Left ventricle myocardium inferior (tissue), 1 donor: ENCODE measurements at places on chromosomes 7 and 10. TPM values are rescaled to one million over a fixed set of nuclear protein-coding genes. Genes with fewer than 3 reads are reported as not detected.

- no peaks in the 10 kb centered on the region for H3K36me3 ChIP-seq
- H3K4me1 ChIP-seq = no peaks in the 10 kb centered on the region
- peaks cover 35% of the 10 kb centered on the region for H3K27me3 ChIP-seq
- H3K4me3 ChIP-seq = no peak overlapping the region
- DNase-seq = no peak
- no peak overlapping the region for H3K27ac ChIP-seq
Observed at GRCh38 chr10:1155791-1156615, 99.8 kb downstream of the WDR37 start.

DNA sequence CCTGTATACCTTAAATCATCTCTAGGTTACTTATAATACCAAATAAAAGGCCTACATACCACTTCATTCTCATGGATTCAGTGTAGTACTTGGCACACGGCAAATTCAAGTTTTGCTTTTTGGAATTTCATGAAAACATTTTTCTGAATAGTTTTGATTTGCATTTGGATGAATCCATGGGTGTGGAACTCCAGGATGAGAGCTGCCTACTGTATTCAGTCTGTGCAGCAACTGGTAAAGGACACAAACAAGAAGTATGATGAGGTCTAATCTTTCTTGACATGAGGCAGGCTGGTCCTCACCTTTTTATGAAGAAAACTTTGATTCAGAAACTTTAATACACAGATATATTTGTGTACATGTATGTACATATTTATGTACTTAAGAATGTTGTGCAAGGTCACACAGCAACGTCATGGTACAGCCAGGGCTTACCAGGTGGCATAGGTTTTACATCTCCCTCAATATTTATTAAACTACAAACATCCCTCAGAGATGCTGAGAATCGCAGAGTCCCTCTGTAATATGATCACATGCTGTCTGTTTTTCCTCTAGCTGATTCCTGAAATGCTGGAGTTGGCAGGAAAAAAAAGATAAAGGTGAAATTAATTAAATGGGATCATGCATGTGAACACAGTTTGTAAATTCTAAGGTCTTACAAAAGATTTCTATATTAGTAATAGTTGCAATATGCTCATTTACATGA, 239.6 kb downstream of the PRKG1 start:
- DNase-seq = no peak
- H3K27ac ChIP-seq = no peak overlapping the region
- no peaks in the 10 kb centered on the region for H3K36me3 ChIP-seq
- H3K4me1 ChIP-seq = peaks cover 40% of the 10 kb centered on the region
- H3K4me3 ChIP-seq = no peak overlapping the region
- no peaks in the 10 kb centered on the region for H3K27me3 ChIP-seq

DNA sequence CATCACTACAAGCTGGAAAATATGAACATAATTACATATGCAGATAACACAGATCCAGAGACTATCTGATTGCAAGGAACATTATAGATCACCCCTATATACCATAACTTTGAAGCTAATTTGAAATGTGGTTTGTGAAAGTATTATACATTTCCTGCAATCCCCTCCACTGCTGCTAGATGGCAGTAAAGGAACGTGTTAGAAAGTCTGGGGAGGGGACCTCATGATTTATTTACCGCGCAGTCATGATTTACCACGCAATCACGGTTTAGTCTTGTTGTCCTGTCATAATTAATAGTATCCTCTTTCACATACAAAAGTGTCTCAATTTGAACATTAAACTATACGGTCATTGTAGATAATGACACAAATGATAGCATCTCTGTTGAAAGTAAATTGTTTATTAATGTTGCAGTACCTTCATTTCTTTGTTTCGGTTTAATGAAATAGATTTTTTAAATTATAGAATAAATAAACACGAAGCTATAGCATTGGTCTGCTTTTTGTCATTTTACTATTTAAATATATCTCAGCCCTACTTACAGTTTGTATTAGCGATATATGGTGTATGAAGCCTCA, 145.3 kb upstream of the PRSS1 start:
- H3K4me1 ChIP-seq = no peaks in the 10 kb centered on the region
- H3K4me3 ChIP-seq = no peak overlapping the region
- no peak for DNase-seq
- no peak overlapping the region for H3K27ac ChIP-seq
- peaks cover 79% of the 10 kb centered on the region for H3K27me3 ChIP-seq

- peak overlapping the region; percentile 51 for H3K4me3 ChIP-seq
- no peaks in the 10 kb centered on the region for H3K27me3 ChIP-seq
- H3K4me1 ChIP-seq = peaks cover 15% of the 10 kb centered on the region
- H3K27ac ChIP-seq = no peak overlapping the region
- H3K36me3 ChIP-seq = peaks cover 9% of the 10 kb centered on the region
Observed at GRCh38 chr10:76036111-76036940, 604.9 kb downstream of the LRMDA start.

The SMO gene
- total RNA-seq = 4.6 TPM

The SLC13A1 gene
- total RNA-seq = not detected

GRCh38 chr7:96699219-96699871, 10.3 kb downstream of the SEM1 start:
- no peak overlapping the region for H3K27ac ChIP-seq
- H3K36me3 ChIP-seq = peaks cover 3% of the 10 kb centered on the region
- H3K27me3 ChIP-seq = no peaks in the 10 kb centered on the region
- H3K4me3 ChIP-seq = no peak overlapping the region
- peaks cover 58% of the 10 kb centered on the region for H3K4me1 ChIP-seq
- DNase-seq = no peak

DNA sequence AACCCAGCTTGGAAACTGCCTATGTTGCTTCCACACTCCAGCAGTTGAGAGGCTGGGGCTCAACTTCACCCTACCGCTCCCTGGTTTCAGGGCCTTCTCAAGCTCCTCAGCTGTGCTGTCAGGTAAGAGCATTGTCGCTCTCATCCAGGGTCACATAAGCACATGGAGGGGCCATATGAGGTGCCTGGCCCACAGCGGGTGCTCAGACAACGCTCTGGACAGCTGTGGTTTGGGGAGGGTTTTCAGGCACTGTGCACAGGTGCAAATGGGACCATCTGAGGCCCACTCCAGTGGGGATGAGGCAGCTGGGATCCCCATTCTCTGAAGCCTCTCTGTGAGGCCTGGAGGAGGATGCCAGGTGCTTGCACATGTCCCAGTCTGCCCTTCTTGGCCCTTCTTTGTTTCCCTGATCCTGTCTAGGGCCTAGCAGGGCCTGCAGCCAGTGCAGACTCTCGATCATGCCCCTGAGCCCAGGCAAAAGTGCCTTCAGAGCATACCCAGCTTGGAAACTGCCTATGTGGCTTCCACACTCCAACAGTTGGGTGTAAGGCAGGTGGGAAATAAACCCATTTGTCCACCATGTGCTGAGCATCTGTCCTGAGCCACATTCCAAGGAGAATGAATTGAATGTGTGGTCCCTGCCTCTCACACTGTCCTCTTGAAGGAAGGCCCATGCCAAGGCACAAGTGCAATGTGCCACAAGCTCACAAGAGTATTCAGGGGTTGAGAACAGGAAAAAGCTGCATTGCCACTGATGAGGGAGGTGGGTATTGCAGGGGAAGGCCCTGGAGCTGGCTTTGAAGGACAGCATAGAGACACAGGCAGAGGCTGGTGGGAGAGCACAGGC, 40.3 kb downstream of the VSTM4 start:
- DNase-seq = no peak
- peaks cover 50% of the 10 kb centered on the region for H3K4me1 ChIP-seq
- no peaks in the 10 kb centered on the region for H3K27me3 ChIP-seq
- peaks cover 23% of the 10 kb centered on the region for H3K36me3 ChIP-seq
- no peak overlapping the region for H3K4me3 ChIP-seq
- no peak overlapping the region for H3K27ac ChIP-seq
